Gastroesophageal sphincter (tissue), 4 donors: ENCODE measurements at places on chromosomes 4 and X.

GRCh38 chr4:185654311-185654710, 119.0 kb upstream of the PDLIM3 start:
- ATAC-seq, result no peak

GRCh38 chr4:38591617-38592337, 72.2 kb upstream of the KLF3 start:
- ATAC-seq, result peak; percentile 78

- no peak for ATAC-seq
Observed at GRCh38 chr4:9987749-9988362, 33.4 kb downstream of the SLC2A9 start.

- ATAC-seq, result no peak
Observed at GRCh38 chr4:150769845-150770244, 187.9 kb downstream of the MAB21L2 start.

DNA sequence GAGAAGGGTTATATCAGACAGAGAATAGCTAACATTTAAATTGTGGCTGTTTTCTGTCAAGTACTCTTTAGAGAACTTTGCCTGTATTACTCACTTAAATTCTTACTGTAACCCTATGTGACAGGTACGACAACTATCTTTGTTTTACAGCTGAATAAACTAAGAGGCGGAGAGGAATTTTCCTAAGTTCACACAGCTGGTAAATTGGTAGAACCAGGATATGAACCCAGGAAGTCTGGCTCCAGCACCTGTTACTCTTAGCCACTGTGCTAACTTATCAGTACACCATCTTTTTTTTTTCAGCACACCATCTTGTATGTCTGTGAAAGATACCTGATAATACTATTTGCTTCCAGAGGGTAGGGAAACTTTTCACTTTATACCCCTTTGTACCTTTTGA, 2.0 kb upstream of the SYP start:
- no peak for ATAC-seq

DNA sequence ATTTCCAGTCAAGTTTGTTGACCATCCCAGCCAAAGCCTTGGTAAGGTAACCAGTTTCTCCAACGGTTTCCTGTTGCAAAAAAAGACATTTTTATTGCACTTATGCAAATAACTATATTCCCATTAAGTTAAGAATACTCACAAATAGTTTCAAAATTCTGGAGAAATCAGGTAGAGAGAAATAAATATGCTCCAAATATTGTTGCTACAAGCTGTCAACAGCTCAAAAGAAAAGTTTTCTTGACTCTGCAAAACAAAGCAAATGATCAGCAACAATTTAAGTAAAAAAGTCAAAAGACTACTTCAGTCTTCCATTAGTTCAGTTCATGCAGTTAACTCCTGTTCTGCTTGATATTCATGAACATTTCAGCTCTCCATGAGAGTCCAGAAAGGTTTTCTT, 49.0 kb upstream of the UGT8 start:
- ATAC-seq, result no peak

- no peak for ATAC-seq
Observed at GRCh38 chrX:130184168-130184567, 12.4 kb downstream of the RAB33A start.

DNA sequence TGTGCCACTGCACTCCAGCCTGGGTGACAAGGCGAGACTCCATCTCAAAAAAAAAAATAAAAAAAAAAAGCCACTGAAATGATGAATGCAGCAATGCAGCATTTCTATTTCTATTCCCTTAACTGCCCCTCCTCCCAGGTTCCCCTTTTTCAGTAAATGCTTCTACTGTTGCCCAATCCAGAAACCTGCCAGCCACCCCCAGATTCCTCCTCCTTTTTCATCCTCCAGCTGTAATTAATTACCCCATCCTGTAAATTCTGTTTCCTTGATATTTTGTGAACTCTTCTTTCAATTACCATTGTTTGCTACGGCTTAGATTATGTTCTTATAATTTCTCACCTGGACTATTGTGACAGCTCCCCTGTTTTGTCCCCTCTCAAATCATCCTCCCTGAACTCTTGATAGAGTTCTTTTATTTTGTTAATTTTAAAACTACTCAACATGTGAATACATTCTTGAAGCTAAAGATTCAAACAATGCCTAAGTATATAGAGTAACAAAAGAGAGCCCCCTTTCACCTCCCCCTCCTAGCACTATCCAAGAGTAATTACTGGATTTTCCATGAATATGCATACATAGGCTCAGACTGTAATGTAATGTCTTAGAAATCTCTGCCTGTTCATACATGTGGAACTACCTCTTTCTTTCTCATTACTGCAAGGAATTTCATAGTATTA, 140.6 kb upstream of the GPC4 start:
- ATAC-seq, result no peak

DNA sequence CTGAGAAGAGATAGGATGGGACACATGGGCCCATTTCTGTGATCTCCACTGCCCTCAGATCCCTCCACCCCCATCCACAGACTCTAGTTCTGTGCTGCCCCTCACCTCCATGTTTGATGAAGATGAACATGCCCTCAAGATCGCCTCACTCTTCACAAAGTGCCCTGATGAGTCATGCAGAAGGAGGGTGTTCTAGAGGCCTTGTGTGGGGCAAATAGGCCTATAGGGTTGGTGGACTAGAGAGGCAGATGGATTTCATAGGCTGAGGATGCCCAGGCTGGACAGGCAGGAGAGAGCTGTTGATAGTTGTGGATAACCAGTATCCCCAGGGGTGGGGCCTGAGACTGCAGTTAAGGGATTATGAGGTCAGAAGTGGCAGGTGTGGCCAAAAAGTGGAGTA, at the start of gene CXorf65:
CXorf65 (minus strand) TSS at position 314 of the 400 bp plus-strand sequence; CDS start at position 130, 184 bp downstream.
- no peak for ATAC-seq

- no peak for ATAC-seq
Observed at GRCh38 chr4:89109841-89110540, 1.3 kb upstream of the TIGD2 start.

DNA sequence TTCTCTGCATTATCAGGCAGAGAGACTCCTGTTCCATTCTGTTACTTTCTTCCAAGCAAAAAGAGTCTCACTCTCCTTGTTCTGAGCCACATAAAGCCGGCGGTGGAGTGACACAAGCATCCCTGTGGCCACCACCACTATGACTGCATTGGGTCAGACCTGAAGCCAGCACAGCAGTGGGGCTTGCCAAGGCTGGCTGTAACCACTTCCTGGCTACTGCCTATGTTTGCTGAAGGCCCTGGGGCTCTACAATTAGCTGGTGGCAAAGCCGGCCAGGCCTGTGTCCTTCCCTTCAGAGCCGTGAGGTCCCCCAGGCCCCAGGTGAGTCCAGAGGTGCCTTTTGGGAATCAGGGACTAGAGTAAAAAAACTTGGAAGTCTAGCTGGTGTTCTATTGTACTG, 31.8 kb downstream of the PLAC8 start:
- no peak for ATAC-seq

DNA sequence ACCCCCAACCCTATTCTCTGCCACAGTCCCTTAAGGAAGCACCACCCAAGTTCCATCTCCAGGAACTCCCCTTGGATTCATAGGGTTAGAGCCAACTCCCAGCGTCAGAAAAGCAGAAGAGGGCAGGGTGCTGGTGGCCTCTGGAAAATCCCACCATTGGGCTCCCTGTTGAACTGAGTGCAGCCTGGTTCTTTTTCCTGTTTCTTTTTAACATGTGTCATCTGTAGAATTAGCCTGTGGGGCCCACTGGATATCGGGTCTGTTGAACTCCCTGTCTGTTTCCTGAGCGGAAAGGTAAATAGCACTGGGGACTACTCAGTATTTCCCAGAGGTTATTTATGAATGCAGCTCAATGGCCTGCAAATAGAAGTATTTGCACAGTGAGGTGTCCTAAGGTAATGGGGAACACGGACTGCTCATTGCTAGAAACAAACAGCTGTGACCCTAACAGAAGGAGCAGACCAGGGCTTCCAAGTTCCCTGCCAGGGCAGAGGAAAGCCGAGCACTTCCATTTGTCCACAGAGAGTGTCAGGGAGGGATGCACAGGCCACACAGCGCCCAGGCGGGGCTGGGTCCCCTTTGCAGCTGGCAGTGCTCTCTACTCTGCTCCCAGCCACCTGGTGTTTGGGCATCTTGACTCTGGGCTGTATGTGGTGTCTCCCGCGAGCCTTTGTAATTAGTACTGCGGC, 102.6 kb downstream of the FHDC1 start:
- no peak for ATAC-seq

DNA sequence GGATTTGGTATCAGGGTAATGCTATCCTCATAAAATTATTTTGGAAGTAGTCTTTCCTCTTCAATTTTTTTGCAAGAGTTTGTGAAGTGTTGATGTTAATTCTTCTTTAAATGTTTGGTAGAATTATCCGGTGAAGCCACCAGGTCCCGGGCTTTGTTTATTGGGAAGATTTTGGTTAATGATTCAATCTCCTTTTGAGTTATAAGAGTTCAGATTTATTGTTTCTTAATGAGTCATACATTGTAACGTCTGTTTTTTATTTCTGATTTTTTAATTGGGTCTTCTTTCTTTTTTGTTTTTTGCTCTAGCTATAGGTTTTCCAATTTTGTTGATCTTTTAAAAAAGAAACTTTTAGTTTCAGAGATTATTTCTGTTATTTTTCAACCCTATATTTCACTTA, 412.3 kb downstream of the PDGFC start:
- ATAC-seq, result no peak

GRCh38 chr4:72604324-72604723, 35.3 kb upstream of the ADAMTS3 start:
- no peak for ATAC-seq

GRCh38 chrX:40484408-40485091, 96.2 kb upstream of the ATP6AP2 start:
- ATAC-seq, result no peak

- ATAC-seq, result peak; percentile 25
Observed at GRCh38 chr4:55435141-55435841, 39.5 kb downstream of the TMEM165 start.

DNA sequence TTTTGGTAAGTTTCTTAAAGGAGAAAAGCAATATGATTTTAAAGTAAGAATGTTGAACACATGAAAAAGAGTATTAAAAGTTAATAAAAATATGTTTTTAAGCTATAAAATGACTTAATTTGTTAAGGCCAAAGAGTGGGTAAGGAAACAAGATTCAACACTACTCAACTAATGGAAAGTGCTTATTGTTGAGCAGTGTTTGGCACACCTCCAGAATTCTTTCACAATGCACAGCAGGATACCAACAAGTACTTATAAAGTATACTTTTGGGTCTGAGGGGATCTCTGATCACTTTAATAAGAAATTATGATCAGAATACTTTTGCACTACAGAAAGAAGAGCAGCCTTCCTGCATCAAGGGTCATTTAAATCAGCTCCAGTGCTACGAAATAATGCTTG, 5.9 kb downstream of the LAMP2 start:
- ATAC-seq, result no peak

DNA sequence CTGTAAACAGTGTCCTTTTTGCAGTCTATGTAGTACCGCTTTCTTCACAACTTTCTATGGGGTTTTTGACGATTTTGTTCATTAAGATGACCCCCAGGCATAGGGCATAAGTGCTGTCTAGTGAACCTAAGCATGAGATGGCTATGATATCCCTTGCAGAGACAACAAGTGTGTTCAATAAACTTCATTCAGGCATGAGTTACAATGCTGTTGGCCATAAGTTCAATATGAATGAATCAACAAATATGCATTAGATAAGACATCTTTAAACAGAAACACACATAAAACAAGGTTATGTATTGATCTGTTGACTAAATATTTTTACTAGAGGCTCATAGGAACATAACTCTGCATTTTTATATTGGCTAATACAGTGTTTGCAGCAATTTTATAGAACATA, 1322.0 kb downstream of the ARAP2 start:
- no peak for ATAC-seq

DNA sequence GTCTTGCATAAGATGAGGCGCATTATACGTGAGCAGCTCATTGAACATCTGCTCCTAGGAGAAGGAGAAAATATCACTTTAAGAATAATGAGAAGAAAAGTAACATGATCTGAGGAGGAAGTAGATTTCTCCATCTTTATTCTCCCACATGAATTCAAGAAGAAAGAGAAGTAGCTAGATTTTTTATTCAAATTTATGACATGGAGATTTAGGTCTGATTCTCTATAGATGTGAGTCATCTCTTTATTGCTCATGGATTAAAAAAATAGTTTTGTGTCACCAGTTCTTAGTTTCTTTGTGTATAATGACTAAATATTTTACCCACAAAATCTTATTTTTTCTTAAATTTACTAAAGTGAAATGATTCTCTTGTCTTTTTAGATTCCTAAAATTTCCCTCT, 40.4 kb downstream of the HPGDS start:
- ATAC-seq, result no peak

- no peak for ATAC-seq
Observed at GRCh38 chr4:110532901-110533589, 57.1 kb downstream of the ENPEP start.

GRCh38 chrX:19866626-19867410, 20.6 kb downstream of the SH3KBP1 start:
- ATAC-seq, result no peak

- ATAC-seq, result peak; percentile 61
Observed at GRCh38 chr4:79472693-79473438, 64.8 kb upstream of the GK2 start.

DNA sequence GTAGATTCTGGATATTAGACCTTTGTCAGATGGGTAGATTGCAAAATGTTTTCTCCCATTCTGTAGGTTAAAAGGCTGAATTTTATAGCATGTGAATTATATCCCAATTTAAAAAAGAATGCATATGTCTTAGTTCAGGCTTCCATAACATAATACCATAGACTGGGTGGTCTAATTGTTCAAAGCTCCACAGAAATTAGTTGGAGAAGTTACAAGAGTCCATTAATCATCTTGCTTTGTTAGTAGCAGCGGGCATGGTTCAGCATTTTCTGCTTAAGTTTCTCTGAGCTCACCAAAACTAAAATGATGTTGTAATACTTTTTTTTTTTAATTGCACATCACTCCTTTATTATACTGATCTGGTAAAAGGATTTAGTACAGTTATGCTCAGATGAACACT, 1.8 kb downstream of the PGAM4 start:
- ATAC-seq, result no peak

DNA sequence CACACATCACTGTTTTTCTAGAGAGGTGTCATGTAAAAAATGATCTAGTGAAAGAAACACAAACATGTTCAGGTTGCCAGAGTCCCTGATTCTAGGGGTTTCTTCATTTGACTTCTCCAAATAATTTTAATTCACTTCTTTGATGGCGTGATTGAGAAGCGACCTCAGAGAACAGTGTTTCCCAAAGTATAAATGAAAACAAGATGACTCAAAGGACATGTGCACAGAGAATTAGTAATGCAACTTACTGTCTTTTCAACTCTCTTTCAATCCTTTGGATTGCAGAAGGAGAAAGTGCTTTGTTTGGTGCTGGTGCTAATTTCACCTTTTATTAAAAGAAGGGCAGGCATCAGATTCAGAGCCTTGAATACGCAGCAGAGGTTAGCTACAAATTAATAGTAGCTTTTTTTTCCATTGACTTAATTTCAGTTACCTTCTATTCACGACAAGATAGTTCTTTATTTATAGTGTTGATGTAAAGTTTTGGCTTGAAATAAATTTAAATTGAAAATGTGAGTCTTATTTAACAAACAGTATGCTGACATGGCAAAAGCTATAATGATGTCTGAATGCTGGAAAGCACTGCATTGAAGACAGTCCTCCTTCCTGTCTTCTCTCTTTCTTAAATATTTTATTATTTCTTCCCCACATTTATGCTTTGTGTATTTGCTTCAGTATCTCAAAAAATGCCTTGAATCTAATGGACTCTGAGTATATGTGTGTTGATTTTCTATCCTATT, 85.1 kb downstream of the SLC10A7 start:
- no peak for ATAC-seq
